ENCODE measurements at places on chromosomes 4 and X.

DNA sequence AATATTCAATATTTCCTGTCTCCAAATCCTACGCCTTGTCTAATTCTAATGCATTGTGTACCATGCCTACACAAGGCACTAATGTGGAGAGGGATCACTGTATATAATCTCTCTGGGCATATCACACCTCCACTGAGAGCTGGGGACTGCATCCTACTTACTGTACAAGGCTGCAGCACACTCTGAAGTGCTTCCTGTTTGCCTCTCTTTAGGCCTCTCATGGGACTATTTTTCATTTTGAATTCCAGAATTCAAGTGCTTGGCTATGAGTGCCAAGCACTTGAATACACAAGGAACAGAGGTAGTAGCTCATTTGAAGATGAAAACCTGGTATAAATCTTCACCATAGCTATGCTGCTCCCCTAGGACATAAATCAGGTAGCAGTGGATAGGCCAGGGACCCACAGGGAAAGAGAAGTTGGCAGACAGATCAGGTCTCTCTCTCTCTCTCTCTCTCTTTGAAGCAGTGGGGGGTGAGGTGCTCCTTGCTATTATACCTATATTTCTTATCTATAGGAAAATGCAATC, 229.7 kb upstream of the MBNL3 start:
- no peak for DNase-seq

- no peak for DNase-seq
These were observed 803.6 kb downstream of the ADGRL3 start for GRCh38 chr4:62003695-62004094.

DNA sequence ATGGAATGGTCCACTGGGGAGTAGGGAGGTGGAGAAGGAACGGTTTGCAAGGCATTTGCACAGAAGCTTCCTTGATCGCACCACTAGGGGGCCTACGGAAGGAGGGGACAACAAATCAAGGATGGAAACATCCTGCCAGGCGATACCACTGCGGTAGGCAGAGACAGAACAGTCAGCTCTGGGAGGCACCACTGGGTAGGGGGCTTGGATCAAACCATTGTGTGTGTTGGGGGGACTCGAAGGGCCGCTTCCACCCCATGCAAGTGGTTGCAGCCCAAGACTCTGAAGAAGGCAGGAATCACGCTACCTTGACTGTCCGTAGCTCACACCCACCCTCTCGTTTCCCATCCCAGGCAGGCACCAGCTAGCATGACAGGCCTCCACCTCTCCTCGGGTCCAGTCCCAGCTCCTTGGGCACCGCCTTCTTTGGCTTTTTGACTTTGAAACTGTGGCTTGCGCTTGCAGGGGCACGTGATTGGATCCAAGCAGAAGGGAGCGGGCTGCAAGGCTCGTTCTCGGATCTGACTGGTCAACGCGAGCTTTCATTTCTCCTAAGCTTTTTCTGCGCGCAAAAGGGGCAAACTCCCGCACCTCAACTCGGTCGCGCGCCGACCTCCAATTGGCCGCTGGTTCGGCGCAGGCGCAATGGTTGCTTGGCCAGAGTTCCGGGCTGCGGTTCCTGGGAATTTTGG, 28.4 kb downstream of the GAGE1 start:
- peak; percentile 45 for DNase-seq

GRCh38 chrX:130896802-130897501, 6.1 kb downstream of the ENOX2 start:
- DNase-seq = peak; percentile 34

DNA sequence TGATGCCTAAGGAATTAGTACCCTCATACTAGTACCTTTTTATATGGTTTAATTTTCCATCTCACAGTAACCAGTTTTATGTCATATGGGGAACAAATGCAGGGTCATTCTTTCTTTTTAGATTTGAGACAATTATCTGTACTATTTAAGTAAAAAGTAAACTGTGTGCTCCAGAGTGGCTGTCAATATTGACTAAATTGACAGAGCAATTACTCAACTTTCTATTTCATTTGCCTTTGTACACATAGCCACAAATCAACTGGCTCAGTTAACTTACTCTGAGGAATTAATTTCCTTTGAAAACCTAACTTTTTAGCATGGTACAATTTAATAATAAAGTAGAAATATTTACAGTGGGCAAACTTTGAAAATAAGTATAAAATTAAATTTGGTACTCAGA, 28.5 kb upstream of the TEX13C start:
- no peak for DNase-seq

GRCh38 chrX:915427-916229, 285.0 kb downstream of the SHOX start:
- no peak for DNase-seq
